ENCODE measurements at places on chromosomes 5 and 9.

GRCh38 chr9:131289301-131290035 lies at the start of gene PLPP7:
Gene PLPP7 (plus strand): TSS chr9:131289723. CDS start chr9:131289998, 275 bp downstream.
- no peak for DNase-seq

DNA sequence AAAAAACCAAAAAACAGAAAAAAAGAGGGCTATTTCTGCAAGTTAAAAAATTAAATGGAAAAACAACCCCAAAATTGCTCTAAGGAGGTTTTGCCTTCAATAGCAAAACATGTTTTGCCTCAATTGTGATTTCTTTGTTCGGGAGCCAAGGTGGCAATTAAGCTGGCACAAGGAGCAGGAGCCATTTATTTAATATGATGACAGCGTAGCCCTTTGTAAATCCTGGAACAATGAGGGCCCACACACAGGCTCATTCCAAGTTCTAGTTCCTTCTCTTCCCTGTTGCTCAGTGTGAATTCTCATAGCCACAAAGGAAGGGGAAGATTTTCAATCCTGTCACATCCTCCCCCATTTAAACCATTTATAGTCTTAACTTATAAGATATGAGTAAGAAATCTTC lies 353.2 kb downstream of the PDE4D start:
- DNase-seq, result no peak

GRCh38 chr9:13629067-13629466 lies 349.6 kb upstream of the MPDZ start:
- no peak for DNase-seq

DNA sequence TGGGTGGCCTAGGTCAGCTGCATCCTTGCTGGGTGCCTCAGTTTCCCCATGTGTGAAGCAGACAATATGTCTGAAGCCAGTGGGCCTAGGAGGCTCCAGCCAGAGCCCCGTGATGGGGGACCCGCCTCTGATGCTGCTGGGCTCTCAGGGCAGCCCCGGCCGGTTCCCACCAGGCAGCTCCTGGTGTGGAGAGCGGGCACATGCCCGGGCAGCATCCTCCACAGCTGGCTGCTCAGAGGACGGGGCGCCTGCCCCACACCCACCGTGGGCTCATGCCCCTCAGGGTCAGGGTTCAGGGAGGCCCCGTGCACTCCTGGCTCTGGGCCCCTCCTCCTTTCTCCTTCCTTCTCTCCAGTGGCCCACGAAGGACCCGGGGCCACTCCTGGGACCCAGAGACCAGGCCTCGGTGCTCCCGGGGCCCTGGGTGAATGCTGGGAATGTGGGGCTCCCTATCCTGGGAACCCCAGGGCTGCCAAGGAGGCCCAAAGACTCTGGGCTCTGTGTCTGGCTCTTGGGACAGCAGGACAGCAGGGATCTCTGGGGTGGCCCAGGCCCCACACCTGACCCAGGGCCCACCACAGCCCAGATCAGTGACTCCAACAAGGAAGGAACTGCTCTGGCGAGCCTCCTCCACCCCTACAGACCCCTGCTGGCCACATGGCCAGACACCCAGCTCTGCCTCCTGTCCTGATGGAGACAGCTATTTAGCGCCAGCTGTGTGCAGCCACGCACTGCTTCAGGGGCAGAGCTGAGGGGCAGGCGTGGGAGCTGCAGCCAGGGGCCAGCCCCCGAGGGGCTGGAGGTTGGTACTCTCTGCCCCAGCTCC lies 39.5 kb upstream of the EGFL7 start:
- no peak for DNase-seq

DNA sequence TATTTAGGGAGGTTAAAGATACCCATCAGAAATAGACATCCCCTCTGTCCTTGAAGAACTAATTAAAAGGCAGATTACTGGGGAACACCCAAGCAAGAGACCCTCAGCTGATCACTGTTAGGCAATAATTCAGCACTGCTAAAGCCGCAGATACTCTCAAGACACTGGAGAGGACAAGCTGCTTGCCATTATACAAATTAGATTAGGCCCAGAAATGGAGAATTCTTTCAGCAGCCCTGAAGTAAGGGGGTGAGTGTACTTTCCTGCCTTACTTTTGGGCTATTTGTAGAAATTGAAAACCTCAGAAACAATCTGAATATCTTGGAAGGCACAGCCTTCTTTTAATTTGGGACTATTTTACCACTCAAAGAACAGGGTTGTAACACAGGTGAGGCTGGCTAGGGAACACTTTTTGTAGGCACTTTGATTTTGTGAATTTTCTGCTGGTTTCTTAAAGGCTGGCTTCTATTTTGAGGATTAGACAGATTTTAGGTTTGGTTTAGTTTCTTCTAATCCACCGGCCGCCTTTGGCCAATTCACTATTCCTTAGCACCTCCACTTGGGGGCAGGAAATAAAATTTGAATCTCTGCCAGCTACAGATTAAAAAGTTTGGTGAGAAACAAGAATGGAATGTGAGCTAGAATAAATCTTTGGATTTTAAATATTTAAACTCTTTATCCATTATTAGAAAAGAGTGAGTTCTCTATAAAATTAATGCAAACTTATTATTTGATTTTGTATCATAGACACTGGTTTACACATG lies 106.0 kb downstream of the SMARCA2 start:
- no peak for DNase-seq

DNA sequence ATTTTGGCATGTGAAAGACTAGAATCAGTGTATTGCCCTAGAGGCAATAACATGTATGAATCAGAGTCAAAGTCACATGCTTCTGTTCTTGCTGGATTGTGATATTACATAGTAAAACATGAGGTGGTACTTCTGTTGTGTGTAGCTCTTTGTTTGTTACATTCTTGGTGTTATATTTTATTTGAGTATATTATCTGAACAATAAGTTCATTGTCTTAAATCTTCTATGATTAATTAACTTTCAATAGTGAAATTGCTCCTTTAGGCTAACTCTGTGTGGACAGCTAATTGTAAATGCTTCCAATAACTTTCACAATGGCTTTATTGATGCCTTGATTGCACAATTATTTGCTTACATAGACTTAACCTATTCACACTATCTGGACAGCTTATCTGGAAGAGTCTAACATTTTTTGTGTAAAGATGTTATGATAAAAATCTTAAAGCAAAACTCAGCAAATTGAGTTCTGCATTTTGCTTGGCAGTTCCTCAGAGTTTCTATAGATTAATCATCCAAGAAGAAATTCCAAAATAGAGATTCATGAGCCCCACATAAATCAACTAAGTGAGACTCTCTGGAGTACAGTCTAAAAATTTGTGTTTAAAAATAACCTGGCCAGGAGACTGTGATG lies 239.6 kb upstream of the TUSC1 start:
- DNase-seq, result no peak

DNA sequence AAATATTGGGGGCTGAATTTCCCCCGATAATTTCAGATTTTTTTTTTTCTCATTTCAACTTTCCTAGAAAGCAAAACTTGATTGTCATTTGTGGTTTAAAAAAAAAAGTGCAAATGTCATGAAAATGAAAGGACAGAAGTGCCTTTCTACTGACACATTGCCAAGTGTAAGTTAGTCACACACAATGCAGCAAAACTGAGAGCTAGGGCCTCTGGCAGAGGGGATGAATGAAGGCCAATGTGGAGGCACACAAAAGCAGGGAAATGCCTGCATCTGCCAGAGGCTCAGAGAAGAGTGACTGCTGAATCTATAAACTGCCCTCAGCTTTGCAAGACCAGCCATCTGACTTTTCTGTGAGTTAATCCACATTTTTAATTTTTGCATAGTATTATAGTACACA lies 6.8 kb upstream of the IFNA5 start:
- DNase-seq, result no peak

DNA sequence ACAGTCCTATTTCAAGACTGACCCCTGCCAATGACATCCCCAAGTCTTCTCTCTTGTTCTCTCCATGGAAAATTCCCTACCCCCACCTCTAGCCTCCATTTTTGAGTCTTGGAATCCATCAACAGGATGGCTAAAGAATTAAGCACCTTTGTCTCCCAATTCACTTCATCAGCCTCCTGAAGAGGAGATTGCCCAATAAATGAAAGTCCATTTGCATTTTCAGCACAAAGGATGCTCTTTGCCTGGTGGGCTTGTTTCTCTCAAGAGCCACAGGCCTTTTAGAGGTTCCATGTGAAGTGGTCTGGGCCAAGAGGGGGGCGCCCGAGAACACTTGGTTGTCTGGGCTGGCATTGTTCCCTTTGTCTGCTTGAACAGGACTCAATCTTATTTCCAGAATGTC lies 12.6 kb downstream of the HSD17B3 start:
- no peak for DNase-seq

GRCh38 chr5:173926359-173926758 lies 38.2 kb downstream of the CPEB4 start:
- DNase-seq, result no peak

DNA sequence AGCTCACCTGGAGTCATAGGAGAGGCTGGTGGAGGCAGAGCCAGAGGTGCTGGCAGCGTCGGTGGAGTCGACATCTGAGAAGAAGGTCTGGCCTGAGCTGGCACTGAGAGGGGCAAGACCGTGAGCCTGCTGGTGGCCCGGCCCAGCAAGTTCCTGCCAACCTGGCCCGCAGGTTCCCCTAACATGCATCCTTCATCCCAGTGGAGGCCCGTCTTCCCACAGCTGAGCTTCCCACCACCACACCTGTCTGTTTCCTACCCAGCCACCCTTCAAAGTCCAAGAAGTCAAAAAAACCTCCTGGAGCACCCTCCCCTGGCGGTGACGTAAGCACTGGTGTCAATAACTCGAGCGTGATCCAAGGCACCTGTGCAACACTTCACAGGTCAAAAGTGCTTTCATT lies 16.9 kb downstream of the PHF19 start:
- DNase-seq, result no peak

GRCh38 chr5:111948092-111948841 lies 191.3 kb upstream of the NREP start:
- DNase-seq, result no peak

DNA sequence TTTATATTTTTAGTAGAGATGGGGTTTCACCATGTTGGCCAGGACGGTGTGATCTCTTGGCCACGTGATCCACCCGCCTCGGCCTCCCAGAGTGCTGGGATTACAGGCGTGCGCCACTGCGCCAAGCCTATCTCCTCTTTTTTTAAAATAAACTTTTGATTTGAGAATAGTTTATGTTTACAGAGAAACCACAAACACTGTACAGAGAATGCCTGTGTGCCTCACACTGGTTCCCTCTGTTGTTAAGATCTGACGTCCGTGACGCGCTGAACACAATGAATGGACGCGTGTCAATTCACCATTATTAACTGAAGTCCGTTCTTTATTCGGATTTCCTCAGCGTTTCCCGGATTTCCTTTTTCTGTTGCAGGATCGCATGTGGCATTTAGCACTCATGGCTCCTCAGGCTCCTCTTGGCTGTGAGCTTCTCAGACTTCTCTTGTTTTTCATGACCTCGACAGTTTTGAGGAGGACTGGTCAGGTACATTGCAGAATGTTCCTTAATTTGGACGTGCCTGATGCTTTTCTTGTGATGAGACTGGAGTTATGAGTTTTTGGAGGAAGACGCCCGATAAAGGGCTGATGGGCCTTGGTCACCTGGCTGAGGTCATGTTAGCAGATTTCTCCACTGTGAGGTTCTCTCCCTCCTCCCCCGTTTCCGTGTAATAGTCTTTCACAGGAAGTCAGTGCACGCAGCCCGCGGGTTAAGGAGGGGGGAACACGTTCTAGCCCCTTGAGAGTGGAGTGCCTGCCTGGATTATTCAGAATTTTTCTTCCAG lies 69.6 kb downstream of the ANKRD33B start:
- peak; percentile 40 for DNase-seq

GRCh38 chr5:156893517-156893916 lies 43.4 kb downstream of the PPP1R2B start:
- peak; percentile 27 for DNase-seq

DNA sequence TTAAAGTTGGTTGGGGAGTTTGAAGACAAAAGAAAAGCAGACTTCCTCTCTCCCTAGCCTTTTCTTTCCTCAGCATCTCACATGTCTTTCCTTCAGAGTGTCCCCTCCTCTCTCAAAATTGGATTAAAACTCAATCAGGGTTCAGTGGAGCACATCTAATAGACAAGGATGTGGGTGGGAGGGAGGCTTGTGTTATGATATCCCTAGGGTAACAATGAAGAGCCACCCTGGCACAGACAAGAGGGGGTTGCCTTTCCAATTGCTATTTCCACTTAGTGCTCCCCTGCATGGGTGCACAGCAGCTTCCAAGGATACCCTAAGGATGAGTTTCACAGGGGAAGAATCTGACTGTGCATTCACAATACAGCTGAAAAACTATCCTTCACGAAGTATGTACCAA lies 585.2 kb upstream of the C9orf72 start:
- DNase-seq, result no peak

GRCh38 chr9:25716220-25716872 lies 38.1 kb upstream of the TUSC1 start:
- no peak for DNase-seq

- DNase-seq, result no peak
Observed at GRCh38 chr5:172545291-172545801, 91.0 kb upstream of the SH3PXD2B start.

- DNase-seq, result no peak
Observed at GRCh38 chr5:40317023-40317422, 362.7 kb upstream of the PTGER4 start.

- peak; percentile 69 for DNase-seq
Observed at GRCh38 chr5:102681403-102681983, 73.6 kb upstream of the PAM start.

- DNase-seq, result peak; percentile 20
Observed at GRCh38 chr5:17228821-17229291, 11.4 kb downstream of the BASP1 start.

- DNase-seq, result no peak
Observed at GRCh38 chr9:89881431-89881830, 276.6 kb downstream of the GADD45G start.

- no peak for DNase-seq
Observed at GRCh38 chr9:2663461-2664173, 42.0 kb downstream of the VLDLR start.

- no peak for DNase-seq
Observed at GRCh38 chr9:5073701-5074100, 88.6 kb downstream of the JAK2 start.

GRCh38 chr5:147863454-147864158 lies 14.9 kb upstream of the SCGB3A2 start:
- DNase-seq, result no peak

DNA sequence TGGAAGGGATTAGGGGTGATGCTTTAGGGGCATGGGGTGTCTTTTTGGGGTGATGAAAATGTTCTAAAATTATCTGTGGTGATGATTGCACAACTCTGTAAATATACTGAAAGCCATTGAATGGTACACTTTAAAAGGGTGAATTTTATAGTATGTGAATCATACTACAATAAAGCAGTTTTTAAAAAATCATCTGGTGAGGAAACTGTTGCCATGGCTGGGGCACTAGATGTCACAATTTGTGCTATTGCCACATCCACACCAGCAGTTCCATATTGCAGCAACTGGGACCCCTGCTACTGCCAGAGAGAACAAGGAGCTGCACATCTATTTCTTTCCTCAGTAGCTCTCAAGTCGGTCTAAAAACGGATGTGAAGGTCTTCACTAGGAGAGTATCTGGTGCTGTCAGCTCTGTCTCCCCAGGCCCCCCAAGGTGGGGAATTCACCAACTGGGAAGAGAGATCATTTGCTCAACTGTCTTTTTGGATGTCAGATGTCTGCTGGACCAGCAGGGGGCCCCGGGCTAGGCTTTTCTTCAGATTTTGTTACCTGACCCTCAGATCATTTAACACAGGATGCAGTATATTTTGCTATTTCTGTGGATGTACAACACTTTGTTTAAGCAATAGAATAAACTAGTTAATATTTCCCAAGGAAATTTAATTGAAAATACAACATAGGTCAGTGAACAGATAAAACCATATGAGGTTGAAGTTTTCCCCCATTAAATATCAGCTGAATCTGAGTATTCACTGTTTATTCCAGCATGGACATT lies 13.2 kb downstream of the CMYA5 start:
- DNase-seq, result peak; percentile 12

GRCh38 chr9:134889386-134890154 lies 9.0 kb downstream of the FCN2 start:
- DNase-seq, result no peak
